ENCODE measurements at places on chromosomes 3 and 15.
A peak's percentile ranks its signal among the peaks of the same experiment; 100 is the strongest.

GRCh38 chr3:83460052-83460451, 1498.7 kb upstream of the CADM2 start:
- DNase-seq = no peak

- peak; percentile 48 for DNase-seq
These were observed 16.4 kb upstream of the BNC1 start for GRCh38 chr15:83300826-83301225.

DNA sequence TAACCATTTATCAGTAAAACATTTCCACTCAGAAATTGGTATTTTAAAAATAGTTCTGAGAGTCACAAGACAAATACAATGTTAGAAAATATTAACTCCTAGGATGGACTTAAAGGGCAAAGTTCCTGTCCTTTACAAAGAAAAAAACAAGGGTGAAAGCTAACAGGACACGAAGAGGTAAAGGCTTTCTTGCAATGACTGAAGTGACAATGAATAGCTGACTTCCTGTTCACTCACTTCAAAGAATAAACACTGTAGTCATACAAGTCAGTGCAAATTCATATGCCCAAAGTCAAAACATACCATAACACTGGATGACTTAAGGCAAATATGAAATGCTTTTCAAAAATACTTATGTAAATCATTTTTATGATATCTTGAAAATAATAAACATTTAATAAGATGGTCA, 1389.8 kb upstream of the ALCAM start:
- DNase-seq = no peak

- peak; percentile 56 for DNase-seq
These were observed 167.2 kb downstream of the POLR2M start for GRCh38 chr15:57873564-57874209.

DNA sequence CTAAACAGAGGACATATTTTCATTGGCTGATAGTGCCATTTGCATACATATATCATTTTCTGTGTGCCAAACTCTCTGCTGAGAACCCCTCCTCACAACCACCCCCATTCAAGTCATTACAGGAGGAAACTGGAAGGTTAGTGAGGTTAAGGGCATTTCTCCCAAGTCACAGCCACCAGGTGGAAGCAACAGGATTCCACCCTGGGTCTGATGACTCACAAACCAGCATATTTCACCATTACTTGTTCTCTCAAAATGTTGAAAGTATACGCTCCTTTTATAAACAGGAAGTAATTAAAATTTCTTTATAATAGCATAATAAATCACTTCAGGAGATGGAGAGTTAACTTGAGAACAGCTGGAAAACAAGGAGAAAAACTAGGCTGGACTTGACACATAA, 398.6 kb upstream of the WNT5A start:
- DNase-seq = peak; percentile 37

- DNase-seq = no peak
These were observed 239.8 kb upstream of the TLE3 start for GRCh38 chr15:70337277-70338186.

- DNase-seq = no peak
These were observed 72.9 kb downstream of the GLDN start for GRCh38 chr15:51414256-51414860.

GRCh38 chr3:171454041-171454440, 6.2 kb downstream of the TNIK start:
- DNase-seq = no peak

DNA sequence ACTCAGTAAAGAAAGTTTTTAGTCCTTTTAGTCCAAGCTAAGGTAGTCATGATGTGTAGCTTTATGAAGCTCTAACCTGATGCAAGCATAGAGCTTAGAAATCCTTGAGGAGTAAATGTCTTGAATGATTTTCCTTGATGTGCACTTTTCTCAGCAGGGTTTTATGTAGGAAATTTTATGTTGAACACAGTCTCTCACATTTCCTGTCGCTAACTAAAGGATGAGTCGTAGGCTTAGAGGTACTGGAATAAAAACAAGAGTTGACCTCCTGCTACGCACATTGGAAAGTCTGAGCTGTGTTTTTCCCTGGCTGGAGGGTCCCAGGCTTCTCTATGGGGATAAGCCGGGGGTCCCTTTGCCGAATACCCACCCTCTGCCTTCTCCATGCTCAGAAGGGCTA, 34.7 kb upstream of the ZPLD1 start:
- DNase-seq = peak; percentile 14

DNA sequence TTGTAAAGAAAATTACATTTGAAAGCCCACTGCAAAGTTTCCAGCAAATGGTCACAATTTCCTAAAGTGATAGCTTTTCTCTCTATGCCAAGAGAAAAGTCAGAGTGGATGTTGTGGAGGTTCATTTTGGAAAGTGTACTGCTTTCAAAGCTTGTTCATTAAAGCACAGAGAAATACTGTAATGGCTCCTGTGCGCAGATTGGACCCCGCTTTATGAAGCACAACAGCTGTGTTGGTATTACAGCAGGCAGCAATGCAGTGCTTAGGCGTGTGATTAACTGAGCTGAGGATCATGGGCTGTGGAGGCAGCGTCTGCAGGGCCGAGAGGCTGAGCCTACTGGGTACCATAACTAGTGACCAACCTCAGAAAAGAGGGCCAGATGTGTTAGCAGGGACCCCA, 478.4 kb upstream of the CFAP20DC start:
- DNase-seq = no peak

- peak; percentile 94 for DNase-seq
These were observed 7.8 kb upstream of the KIF7 start for GRCh38 chr15:89662893-89663626.

DNA sequence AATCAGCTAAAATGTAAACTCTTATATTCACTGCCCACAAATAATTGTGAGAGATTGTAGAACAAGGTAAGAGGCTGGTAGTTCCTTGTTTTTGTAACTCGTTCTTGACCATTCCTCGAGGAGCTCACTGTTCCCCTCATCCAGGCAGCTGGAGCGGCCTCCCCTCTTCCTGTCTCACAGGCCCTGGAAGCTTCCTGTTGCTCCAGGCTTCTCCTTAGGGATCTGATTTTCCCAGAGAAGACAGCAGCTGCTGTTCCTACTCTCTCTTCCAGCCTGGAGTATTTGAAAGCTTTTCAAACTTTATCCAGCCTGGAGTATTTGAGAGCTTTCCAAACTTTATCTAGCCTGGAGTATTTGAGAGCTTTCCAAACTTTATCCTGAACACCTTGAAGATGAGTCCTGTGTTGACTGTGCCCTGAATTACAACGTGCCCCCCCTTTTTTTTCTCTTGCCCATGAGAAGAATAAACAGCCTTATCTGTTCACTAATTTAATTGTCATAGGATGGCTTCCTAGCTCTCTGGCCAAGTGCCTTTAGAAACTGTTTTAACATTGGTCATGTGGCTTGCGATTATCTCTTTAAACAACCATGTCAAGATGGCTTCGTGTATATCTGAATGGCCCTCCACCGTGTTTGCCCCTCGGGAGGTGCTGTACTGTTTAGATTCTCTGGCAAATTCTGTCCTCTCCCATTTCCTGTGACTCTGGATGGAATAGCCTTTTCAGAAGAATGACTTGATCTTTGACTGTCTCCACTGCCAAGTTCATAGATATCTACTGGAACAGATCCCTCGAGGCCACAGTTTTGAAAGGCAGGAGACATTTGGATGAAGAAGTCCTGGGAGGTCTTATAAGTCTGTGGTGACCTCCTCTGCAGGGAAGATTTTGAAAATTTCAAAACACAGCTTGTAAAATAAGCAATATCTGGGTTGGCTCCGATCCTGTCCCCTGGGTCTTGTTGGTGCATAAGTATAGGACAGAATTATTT, 4.8 kb downstream of the ADAMTSL3 start:
- DNase-seq = no peak

DNA sequence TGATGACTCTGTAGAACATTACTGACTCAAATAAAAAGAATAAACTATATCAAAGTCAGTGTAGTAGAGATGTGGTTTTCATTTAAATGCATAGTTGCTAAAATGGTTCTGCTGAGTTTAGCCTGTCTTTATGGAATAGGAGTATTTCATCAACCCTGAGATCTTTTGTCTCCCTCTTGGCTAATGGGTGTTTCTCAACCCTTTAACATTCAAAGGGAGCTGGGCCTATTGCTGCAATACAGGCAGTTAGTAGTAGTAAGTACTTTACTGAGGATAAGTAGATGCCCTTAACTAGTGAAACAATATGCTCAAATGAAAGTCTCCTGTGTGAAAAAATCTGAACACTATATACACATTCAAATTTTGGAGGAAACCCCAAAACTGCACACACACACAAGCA, 184.7 kb upstream of the TTC14 start:
- DNase-seq = peak; percentile 55

- no peak for DNase-seq
These were observed 646.1 kb downstream of the SQOR start for GRCh38 chr15:46280762-46281542.

- DNase-seq = peak; percentile 8
These were observed 182.3 kb downstream of the ADAMTS17 start for GRCh38 chr15:100159436-100159835.

DNA sequence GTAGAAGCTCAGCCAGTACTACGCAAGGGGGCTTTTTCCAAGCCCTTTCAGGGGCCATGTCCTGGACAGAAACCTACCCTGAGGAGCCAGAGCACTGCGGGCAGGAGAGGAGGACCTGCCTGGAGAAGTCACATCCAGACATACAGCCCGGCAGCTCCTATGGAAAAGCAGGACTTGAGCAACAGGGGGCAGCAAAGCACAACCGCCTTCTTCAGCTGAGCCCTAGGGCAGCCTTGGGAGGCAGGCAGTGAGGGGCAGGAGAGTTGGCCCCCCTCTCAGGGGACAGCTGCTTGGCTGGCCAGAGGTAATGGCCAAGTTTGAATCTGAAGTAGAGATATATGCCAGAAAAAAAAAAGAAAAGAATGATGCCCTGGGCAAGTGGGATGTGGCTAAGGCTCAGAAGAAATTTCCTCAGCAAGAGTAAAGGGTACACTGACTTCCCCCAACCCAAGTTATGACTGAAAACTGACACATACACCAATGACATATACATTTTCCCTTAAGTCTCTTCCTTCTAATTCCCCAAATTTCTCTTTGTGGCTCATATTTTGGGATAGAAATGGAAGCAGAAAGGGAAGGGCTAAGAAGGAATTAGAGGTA, 56.9 kb downstream of the CYP19A1 start:
- DNase-seq = peak; percentile 80

DNA sequence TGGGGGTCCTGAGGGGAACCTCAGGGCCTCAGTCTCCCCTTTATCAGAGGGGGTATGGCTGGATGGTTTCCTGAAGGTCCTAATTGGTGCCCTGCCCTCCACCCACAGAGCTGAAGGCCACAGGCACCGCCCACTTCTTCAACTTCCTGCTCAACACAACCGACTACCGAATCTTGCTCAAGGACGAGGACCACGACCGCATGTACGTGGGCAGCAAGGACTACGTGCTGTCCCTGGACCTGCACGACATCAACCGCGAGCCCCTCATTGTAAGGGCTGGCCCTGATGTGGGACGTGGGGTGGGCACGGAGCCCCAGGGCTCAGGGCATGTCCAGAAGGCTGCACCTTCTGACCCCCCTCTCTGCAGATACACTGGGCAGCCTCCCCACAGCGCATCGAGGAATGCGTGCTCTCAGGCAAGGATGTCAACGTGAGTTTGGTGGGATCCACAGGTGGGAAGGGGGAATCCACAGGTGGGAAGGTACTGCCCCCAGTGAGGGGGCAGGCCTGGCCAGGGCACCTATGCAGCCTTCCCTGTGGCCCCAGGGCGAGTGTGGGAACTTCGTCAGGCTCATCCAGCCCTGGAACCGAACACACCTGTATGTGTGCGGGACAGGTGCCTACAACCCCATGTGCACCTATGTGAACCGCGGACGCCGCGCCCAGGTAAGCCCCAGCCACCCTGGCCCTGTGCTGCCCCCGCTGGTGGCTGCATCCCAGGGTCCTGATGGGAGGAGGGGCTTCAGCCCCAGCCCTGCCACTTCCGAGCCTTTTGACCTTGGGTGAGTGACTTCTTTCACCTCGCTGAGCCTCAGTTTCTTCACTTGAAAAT, 17.5 kb upstream of the GNAT1 start:
- DNase-seq = no peak

DNA sequence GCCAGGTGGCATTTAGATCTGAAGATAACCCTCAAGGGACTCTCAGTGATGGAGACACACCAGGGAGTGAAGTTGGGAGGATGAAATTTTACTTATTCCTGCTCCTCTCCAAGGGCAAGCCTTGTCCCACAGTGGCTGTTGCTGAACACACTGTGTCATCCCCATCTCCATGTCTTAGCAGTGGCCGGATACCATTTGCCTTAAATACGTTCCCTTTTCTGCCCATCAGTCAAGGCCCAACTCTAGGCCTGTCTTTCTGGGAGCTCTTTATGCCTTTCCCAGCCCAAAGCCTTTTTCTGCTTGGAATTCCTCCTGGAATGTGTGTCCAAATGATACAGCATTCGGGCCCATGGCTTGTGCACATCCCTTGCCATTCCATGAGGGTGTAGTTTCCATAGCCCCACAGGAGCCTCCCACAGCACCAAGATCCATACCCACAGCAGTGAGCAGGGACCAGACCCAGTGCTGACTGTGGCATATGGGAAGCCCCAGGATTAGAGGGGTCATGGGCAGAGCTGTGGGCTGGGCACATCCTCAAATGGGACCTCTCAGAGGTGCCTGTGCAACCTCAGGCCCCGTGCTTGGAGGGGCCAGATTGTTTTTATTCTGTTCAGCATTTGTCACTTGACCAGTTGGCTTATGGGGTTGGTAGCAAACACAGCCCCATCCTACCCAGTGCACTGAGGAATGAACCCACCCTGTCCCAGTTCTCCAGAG, 63.7 kb upstream of the PRR23C start:
- no peak for DNase-seq

DNA sequence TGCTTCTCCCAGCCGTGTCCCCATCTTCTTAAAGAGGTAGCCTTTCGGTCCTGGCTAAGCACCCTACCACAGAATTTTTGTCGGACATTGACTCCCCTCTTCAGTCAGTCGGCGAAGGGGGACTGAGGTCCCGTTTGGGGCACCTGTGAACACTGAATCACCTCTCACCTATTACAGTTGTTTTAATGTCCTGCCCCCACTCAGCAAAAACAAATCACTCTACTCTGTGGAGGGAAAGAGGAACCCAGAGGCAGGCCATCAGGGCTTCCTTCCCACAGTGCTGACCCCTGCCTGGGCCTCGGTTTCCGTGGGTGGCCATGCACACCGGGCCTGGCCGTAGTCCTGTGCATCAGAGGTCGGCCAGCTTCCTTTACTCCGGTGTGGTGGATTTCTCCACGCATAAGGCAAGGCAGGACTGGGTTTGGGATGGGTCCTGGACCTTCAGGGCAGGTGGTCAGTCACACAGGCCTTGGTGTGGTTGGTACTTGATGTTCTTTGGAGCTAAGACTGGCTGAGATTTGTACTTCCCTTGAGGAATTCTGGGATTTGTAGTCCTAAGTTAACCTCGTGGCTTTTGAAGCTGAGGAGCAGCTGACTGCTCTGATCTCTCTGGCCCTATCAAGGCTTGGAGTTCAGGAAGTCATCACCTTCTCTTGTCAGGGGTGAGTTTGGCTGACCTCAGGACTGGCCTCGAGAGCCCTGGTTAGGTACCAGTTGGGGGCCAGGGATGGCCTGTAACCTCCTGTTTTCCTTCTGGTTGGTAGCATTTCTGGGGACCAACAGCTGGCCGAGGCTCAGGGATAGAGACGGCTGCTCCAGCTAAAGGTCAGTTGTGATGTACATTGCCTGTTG, 627 bp upstream of the FAM131A start:
- peak; percentile 80 for DNase-seq

GRCh38 chr3:8201886-8202285, 299.7 kb upstream of the LMCD1 start:
- peak; percentile 31 for DNase-seq

- no peak for DNase-seq
These were observed 30.0 kb upstream of the SLC6A1 start for GRCh38 chr3:10962481-10963036.

Data from cardiac fibroblast (primary cell).